Right ventricle myocardium inferior (tissue), 1 donor: ENCODE measurements at places on chromosomes 2 and 18. TPM values are rescaled to one million over a fixed set of nuclear protein-coding genes. Genes with fewer than 3 reads are reported as not detected.

Gene PRSS56
- total RNA-seq: 0.11 TPM

Gene CD207
- total RNA-seq: 0.41 TPM

Gene TCF7L1
- 9.3 TPM for total RNA-seq

Gene DNAH7
- total RNA-seq: 0.05 TPM

GRCh38 chr2:167212014-167212648, 323.9 kb downstream of the XIRP2 start:
- no peak for DNase-seq

DNA sequence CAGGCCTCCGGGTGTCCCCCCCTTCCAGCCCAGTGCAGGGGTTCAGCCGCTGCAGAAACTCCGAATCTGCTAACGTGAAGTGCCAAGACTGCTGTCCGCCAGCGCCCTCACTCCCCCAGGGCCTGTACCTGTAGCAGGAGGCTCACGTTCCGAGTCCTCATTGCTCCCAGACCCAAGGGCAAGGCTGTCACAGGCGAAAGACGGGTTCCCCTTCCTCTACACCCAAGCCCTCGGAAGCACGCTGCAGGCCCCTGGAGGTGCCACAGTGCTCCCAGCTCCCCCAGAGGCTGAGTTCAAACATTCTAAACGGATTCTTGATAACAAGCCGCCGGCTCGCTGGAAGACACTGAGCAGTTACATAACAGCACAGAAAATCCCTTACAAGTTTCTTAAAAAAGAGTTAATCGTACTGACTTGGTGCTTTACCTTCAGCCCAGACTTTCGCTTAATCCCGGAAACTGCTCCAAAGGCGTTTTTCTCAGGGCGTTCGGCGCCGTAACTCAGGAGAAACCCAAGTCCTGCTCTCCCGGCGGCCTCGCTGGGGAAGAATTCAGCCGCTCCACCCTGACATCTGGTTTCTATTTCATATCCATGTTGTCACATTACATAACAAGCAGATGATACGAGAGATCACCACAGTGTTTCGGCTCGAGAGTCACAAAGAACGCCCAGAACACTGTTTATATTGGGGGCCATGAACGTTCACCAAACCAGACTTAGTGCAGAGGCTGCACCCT, 92.0 kb downstream of the HDAC4 start:
- no peak for DNase-seq
